ENCODE measurements at places on chromosomes 7 and 10.

DNA sequence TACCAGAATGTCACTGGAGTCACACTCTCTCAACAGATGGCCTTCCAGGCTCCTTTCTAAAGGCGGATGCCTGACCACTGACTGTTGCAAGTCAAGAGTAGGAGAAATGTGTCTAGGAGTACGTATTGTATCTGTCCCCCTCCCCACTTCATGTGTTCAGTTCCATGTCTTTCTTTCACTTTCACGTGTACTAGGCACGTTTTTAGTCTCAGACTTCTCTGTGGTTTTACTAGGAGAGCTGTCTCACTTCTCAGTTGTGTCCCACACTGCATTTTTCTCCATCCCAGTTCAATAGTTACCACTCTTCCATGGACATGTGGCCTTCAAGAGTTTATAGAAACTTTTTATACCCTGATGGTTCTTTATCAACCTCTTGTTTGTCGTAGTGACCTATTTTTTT is 893.0 kb downstream of the NRG3 start:
- DNase-seq = no peak

GRCh38 chr7:133650487-133651300 is 397.8 kb downstream of the EXOC4 start:
- DNase-seq = no peak

DNA sequence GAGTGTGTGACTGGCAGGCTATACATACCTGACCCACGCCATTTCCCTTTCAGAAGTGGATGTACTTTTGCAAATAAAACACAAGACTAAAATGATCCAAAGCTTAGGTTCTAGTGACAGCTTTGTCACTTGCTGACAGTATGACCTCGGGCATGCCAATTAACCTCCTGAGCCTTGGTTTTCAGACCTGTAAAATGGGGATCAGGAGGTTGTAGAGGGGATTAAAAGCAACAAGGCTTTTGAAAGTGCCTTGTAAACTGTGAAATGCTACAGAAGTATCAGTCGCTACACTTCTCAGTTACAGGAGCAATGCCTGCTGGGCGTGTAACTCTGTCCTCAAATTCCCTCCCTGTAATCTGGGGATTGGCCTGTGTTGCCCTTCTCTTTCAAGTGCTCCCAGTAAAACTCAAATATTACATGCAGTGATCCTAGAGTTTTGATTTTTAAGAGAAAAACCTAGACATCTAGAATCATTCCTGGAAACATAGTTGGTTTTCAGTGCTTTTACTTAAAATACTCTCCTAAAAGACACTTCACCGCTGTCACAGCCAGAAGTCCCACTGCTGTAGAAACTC is 8.8 kb upstream of the GRB10 start:
- no peak for DNase-seq

- DNase-seq = no peak
These were observed 14.5 kb downstream of the GIMAP5 start for GRCh38 chr7:150751702-150752101.

DNA sequence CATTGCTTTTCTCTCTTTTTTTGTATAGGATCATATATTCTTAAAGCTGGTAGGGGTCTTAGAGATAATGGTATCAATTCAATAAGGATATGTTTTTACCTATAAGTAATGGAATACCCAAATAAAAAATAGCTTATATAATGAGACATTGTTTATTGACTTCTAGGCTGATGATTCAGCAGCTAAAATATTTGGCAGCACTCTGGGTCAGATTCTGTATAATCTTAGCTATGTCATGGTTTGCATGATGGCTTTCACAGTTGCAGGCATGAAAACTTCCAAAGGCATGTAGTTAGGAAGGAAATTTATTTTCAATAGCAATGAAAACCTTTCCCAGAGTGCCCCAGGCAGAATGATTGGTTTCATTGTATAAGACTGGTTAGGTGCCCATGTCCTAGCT is 32.1 kb upstream of the A1CF start:
- no peak for DNase-seq

- no peak for DNase-seq
These were observed 99.6 kb upstream of the ITGB1 start for GRCh38 chr10:33057620-33058019.

- DNase-seq = no peak
These were observed 77.5 kb downstream of the LRRC4 start for GRCh38 chr7:127953423-127954356.

- DNase-seq = no peak
These were observed 27.1 kb downstream of the NMT2 start for GRCh38 chr10:15141136-15142054.

DNA sequence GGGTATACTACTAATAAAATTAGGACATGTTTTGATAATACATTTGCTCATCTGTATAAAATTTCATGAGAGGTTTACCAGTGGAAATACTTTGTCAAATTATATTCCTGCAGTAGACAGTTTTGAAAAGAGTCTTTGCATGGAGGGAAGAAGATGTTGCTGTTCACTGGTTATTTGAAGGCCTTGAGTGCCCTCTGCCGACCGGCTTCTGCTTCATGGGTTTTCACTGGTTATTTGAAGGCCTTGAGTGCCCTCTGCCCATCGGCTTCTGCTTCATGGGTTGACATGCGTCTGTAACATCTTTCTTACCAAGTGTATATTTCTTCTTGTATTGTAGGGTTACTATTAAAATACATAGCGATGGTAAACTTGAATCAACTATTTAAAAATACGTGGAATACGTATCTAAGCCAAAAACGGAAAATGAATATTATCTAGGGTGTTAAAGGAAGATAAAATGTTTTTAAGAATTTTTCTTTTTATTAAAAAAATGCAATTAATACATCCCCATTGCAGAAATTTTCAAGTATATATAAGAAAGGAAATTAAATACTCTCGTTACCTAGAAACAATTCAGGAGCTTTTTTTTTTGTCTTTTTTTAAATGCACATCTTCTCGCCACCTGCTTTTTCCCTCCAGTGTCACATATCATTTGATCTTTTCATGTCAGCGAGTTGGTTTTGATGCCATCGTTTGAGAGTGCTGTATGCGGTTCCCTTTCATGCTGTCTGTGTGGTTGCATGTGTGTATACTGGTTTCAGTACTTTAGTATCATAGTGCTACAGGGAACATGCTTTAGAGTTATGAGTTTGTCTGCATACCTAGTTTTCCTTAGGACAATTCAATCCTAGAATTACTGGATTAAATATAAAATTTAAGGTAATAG is 73.4 kb downstream of the SHH start:
- DNase-seq = peak; percentile 64

Measured in nephron progenitor cell (in vitro differentiated cells).